Activated CD4-positive, alpha-beta T cell treated with anti-CD3 and anti-CD28 coated beads, Interleukin-2, amount 50 U/mL, for 16 hours (primary cell): ENCODE measurements at places on chromosomes 7 and 10.

GRCh38 chr7:16914771-16915170 lies 33.0 kb upstream of the AGR3 start:
- DNase-seq: no peak

DNA sequence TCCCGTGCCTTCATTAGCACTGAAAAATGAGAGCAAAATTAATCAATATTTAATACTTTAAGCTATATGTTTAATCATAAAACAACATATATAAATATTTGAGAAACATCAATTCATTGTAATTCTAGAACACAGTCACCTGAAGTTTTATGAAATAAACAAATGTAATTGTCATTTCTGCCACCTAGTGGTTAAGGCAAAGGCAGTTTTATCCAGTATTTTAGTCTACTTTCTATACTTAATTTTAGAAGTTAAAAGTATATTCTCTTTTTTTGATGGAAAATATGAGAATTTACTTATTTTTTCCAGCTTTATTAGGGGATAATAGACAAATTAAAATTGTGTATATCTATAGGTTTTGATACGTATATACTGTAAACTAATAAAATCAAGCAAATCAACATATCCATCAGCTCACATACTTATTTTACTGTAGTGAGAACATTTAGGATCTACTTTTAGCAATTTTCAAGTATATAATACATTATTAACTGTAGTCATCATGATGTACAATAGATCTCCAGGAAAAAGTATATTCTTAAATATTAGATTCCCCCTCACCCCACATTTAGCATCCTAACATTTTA lies 16.9 kb downstream of the PCGF6 start:
- peak; percentile 14 for DNase-seq

DNA sequence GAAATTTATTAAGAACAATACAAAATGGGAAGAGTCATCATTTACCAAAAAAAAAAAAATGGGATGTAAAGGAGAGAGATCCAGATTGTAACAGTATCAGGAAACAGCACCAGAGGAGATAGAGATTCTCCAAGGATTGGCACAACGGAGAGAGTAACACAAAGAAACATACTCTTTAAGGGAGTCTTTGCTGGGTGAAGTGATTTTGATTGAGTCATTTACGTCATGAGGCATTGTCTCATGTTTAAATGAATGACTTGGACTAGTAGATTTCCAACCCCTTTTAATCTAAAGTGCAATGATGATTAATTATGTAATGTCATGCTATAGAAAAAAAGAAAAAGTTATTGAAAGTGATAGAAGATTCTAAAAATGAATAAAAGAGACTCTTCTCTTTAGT lies 68.8 kb downstream of the ITGB8 start:
- no peak for DNase-seq

- DNase-seq: no peak
Measured at GRCh38 chr7:47672977-47673381, 91.1 kb upstream of the TNS3 start.

GRCh38 chr7:28195910-28196620 lies 15.5 kb upstream of the JAZF1 start:
- no peak for DNase-seq

DNA sequence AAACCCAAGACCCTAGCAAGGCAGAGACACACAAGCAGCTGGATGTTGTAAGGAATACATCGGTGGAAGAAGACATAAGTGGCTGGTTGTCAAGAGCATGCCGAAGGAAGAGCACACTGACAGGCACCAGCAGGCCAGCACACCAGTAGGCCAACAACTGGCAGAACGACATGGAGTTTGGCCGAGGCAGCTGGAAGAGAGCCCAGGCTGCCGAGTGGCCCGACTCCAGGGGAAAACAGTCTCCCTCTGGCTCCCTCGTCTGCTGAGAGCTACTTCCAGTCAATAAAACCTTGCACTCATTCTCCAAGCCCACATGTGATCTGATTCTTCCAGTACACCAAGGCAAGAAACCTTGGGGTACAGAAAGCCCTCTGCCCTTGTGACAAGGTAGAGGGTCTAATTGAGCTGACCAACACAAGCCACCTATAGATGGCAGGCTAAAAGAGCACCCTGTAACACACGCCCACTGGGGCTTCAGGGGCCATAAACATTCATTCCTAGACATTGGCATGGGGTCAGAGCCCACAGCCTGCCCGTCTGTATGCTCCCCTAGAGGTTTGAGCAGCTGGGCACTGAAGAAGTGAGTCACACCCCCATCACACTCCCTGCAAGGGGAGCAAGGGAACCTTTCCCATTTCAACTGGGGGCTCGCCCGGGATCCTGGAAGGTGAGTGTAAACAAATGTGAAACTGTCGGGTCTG lies 14.7 kb upstream of the TNS3 start:
- DNase-seq: no peak

- DNase-seq: no peak
Measured at GRCh38 chr10:70480239-70480861, 1.8 kb downstream of the PALD1 start.

DNA sequence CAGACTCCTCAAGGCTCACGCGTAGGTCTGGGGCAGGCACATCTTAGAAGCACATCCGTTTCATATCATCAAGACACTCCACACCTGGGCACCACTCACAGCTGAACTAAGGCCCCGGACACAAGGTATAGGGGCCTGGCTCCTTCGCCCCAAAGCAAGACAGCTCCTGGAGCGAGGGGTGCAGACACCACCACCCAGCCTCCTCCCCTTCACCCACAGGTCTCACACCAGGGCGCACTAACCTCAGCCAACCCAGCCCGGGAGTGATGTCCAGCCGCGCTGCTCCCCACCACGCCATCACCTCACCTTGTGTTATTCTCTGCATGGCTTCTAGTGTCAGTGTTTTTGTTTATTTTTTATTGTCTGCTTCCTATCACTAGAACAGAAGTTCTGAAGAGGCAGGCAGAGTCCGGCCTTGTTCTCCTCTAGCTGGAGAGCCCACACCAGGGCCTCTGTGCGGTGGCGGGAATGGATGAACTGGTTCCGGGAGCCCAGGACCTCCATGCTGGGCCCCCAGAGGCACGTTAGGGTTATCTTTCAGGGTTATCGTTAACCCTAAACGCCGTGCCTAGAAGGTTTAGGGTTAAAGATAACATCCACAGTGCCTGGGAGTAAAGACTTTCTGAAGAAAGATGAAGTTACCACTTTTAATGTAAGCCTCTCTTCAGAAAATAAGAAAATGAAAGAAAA lies 21.8 kb downstream of the BRI3 start:
- DNase-seq: no peak

- no peak for DNase-seq
Measured at GRCh38 chr7:141016349-141016748, 1.6 kb upstream of the MRPS33 start.

DNA sequence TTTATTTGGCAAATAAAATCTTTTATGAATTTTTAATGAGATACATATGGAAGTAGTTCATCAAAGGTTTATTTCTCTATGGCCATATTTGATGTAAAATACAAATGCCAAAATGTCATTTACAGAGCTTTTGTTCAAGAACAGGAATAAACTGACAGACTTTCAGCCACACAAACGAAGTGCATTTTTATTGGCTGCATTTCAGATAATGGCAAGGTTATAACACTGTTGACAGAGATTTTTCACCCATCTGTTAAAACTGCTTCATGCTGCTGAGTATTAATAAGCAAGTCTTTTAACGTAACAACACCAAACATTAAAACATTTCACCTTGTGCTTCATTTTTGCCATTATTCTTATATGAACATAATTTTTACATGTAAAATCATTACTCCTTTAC lies 254.4 kb downstream of the ANKRD7 start:
- no peak for DNase-seq

DNA sequence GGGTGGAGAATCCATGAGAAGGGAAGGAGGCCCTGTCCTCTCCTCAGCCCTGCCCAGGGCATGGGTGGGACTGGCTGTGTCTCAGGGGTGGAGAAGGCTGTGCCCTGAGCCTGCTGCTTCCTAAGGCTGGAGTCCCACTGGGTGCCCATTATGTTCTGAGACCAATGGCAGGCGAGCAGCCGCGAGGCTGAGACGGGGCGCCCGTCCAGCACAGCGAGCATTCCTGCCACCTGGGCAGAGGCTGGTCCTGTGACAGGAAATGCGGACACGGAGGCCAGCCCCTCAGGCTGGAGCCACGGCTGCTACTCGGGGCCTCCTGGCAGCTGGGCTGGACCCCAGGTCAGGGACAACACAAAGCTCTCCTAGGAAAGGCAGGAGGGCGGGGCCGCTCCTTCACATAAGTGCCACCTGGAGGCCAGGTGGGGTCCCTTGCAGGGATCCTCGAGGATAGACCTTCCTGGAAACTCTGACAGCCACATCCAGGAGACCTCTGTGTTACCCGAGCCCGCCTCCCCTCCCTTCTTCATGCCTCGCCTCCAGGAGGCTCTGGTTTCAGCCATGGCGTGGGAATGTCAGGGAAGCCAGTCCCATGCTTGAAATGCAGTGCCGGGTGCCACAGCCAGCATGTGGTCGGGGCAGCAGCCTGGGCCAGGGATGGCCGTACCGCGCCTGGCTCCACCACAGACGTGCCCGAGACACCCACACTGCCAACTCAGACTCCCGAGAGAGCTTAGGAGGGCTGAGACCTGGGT lies 173.9 kb downstream of the USP6NL start:
- DNase-seq: no peak

- DNase-seq: no peak
Measured at GRCh38 chr10:78178940-78179339, 145.3 kb downstream of the RPS24 start.

DNA sequence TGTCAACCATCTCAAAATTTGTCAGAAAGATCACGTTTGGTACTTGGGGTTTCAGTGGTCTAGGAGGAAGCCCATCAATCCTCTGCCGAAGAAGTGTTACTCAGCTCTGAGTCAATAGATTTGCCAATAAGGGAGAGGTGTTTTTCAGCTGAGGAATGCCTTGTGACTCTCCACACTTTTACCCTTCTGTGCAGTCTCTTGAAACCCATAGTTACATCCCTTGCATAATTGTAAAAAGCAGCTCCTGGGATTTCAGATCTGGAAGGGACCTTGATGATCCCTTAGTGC lies 47.5 kb downstream of the INSYN2A start:
- DNase-seq: peak; percentile 20

GRCh38 chr10:58807629-58808022 lies 295.0 kb downstream of the BICC1 start:
- DNase-seq: no peak

GRCh38 chr7:4798706-4799235 lies 23.3 kb downstream of the AP5Z1 start:
- no peak for DNase-seq

DNA sequence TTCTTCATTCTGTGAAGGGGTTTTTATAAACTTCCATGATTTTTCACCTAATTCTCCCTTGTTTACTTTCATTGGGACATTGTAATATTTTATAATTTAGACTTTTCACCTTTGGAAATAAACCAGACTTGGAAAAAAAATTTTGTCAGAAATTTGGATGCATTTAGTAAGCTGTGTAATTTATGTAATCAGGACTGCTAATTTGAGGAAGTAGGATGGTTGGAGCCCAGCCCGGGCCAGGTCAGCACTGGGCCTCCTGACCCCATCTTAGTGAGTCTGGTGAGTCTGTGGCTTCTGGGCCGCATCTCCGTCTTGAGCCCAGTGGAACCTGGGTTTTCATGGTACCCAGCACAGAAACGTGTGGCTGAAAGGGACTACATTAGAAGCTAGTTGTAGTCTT lies 27.6 kb upstream of the ZNF32 start:
- no peak for DNase-seq

- no peak for DNase-seq
Measured at GRCh38 chr7:81013083-81013817, 94.4 kb upstream of the SEMA3C start.

- no peak for DNase-seq
Measured at GRCh38 chr10:55400075-55400849, 599.2 kb upstream of the PCDH15 start.

GRCh38 chr7:148699024-148699781 lies 500 bp downstream of the CUL1 start:
- peak; percentile 67 for DNase-seq

DNA sequence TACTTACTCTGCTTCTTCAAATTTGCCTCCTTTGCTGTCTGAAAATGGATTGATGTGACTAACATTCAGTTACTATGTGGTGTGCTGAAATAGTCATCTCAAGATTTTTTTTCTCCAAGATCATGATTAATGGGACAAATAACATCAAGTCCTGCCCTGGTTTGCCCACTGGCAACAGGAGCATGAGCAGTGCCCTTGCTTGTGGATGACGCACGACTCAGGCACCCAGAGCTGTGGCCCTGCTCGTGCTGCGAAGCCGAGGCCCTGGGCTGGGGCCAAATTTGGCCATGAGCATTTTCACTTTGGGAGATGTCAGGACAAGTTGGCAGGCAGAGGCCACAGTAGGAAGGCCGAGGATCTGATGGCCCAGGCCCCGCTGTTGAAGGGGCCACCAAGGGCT lies 239.8 kb upstream of the IGFBP3 start:
- no peak for DNase-seq

- DNase-seq: peak; percentile 48
Measured at GRCh38 chr7:133081119-133081598, 731 bp downstream of the CHCHD3 start.

DNA sequence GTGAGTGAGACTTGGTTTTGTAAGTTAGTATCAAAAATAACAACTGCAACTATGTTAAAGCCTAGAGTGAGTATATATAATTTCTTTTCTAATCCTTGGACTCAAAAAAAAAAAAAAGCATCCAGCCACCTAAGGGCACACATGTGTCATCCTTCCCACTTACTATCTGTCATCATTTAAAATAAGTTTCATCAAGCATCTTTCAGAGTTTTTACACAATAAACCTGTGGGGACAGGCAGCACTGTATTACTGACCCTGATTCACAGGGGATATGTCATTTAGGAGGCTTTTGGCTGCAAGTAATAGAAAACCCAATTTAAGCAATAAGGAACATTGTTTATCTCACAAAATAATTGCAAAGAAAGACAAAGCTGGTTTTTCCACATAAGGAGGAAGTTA lies 32.3 kb upstream of the OSBPL3 start:
- no peak for DNase-seq

- no peak for DNase-seq
Measured at GRCh38 chr7:120989257-120990220, 1.0 kb downstream of the CPED1 start.

DNA sequence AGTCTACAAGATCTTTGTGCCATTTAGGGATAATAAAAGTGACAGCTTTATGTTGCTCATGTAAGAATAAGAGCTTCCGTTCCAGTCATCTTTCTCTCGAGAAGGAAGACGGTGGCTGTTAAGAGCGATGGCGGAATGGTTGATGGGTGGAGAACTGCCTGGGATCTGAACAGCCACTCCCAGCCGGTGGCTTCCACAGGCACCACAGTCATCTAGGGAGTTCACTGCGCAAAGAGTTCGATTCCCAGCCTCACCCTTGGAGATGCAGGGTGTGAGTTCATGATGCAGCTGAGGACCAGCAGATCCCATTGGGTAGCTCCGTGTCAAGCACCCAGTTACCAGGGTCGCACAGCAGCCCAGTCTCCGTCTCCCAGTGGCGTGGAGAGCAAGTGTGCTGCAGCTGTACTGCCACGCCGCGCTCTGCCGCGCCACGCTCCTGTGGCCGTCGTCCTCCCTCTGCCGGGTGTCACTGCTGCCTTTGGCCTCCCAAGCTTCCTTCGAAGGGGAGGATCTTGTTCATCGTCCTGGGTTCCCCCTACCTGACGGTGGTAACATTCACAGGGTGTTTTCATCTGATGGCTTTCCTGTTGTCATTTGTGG lies 7.8 kb downstream of the SUN1 start:
- no peak for DNase-seq

GRCh38 chr10:67079126-67079525 lies 153.3 kb downstream of the LRRTM3 start:
- no peak for DNase-seq

GRCh38 chr10:69327463-69328379 lies 49.4 kb downstream of the HK1 start:
- peak; percentile 48 for DNase-seq
